ENCODE measurements at places on chromosomes 4 and X.

GRCh38 chr4:72084587-72085011 is 52.8 kb downstream of the NPFFR2 start:
- no peak for DNase-seq

DNA sequence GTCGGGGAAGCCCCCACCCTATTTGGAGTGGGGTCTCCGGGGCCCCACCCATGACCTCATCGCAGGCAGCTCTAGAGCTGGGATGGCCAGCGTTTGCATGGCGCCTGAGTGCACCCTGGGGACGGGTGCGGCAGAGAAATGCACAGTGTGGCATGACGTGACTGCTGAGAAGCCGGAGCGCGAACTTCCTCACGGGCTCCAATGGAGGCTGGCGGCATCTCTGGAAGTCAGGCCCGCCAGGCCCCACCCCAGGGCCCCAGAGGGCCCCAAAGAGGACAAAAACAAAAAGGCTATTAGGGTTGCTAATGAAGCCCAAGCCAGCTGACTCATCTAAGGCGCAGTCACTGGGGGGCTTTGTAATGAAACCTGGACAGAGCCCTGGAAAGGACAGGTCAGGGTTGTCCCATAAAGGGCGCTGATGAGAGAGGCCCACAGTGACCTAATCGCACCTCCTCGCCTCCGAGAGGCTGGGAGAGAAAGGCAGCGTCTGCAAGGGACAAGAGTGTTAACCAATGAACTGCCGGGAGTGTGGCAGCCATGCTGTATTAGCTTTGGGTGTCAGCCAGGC is 86.0 kb upstream of the C1QTNF7 start:
- no peak for DNase-seq

- no peak for DNase-seq
Observed at GRCh38 chr4:63296773-63297172, 1112.5 kb downstream of the TECRL start.

DNA sequence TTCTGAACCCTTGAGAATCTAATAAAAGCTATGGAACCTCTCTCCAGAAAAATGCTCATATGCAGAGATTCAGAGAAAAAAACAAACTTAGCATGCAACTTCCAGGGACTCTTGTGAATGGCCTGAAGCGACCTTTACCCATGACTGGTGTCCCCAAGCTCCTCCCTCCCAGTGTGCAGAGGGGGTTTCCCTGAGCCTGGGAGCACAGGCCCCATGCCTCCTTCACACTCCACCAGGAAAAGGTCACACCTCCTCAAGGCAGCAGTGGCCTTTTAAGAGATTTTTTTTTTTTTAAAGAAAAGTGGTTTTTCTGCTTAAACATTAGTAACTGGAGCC is 13.3 kb upstream of the UBA6 start:
- no peak for DNase-seq

DNA sequence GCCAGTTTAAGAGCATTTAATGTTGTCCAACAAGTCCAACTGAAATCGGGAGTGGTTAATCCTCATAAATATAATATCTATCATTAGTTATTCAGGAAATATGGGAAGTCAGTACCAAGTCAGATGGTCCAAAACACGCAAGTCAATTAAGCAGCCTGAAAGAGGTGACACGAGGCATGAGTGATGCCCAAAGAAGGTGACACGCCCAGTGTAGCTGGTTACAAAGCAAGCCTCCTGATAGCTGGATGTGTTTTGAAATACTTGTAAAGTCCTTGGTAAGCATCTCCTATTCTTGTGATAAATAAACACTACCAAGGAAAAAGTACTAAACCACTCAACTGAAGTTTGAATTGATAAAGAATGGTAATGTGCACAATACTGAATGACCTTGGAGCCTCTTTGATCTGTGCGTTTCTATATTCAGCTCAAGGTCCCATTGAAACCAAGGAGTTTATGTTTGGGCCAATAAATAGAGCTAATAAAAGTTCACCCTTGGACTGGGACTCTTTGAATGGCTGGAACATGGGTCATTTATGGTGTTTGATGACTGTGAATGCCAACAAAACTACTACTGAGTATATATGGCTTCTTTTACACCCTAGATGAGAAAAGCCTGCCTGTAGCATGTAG is 93.2 kb upstream of the KLF3 start:
- no peak for DNase-seq

GRCh38 chrX:78064152-78064551 is 39.9 kb upstream of the PGK1 start:
- DNase-seq = no peak

DNA sequence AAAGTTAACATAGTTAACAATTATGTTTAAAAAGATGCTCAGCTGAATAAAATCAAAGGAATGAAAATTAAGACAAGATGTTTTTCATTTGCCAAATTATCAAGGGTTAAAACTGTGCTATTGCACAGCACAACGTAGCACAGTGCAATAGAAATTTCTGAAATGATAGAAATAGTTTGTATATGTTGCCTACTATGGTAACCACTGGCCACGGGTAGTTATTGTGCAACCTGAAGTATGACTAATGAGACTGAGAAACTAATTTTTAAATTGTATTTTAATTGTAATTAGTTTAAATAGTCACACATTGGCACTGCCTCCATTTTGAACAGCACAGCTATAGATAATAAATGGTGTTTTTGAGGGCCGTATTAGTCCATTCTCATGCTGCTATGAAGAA is 343.1 kb upstream of the FAM241A start:
- DNase-seq = no peak

DNA sequence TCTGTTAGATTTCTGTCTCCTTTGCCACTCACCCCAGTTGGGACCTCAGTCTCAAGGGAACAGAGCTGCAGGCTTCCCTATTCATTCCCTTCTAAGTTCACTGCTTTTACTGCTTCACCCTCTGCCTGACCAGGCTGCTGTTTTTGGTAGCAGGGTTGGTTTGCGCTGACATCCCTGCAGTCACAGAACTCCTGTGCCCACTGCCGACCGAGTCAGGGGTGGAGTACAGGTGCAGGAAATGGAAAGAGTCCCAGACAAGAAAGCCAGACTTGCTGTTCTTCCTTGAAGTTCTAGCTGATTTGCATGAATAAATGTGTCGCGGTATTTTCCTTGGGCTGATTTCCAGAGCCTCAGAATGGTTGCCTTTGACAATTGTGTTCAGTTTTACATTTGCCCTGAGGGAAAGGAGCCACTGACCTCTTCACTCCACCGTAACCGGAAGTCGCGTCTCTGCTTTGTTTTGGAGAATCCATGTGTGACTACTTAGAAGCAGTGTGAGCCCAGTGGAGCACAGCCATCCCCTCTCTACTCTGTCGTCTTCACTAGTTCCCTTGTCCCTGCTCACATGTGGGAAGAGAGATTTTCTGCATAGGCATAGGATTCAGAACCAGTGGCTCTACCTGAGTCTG is 84.8 kb downstream of the TNIP2 start:
- DNase-seq = no peak

DNA sequence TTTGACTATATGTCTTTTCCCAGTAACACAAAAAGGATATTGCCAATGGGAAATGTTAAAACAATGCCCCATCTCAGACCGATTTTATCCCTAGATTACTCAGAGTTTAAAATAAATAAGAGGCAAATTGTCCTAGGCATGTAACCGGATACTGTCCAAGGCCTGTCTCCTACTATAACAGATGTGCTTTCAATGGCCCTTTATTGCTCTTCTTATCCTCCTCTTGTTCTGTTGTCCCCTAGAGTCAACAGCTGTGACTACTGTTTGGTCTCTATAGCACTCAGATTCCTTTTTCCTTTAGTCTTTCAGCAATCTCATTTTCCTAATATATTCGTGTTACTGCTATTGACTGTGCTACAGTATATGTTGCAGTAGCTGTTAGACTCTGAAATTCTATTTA is 66.8 kb upstream of the PLS3 start:
- no peak for DNase-seq

GRCh38 chr4:20624793-20625374 is 75.4 kb upstream of the PACRGL start:
- no peak for DNase-seq

DNA sequence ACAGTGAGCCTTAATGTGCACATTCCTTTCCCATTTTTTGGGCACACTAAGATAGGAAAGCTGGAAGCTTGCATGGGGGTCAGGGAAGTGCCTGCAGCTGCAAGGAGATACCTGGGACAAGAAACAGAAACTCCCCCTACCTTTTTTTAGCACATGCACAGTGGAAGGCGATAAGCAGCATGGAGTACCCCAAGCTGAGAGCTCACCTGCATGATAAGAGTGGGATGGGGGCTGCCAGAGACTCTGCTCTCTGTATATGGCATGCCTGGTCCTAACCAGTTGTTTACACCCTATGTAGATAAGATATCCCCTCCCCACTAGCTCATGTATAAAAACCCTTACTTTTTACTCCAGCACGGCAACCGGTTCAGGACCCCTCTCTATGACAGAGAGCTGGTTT is 135.9 kb downstream of the TENT5D start:
- DNase-seq = no peak

DNA sequence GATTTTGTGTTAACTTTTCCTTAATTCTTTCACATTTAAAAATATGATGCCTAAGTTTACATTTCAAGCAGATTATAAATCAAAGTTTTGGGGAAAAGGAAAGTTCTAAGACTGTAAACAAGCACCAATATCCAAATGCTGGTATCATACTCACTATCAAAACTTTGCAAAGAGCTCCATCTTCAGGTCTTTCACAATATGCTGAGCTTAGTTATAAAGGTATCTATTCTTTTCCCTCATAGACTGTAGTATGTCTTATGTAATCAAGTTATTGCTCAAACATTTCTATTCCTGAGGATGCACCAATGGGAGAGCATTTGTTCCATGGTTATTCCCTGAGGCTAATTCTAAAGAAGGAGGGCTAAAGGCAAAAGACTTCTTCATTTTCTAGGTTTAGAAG is 207.9 kb upstream of the FAM241A start:
- DNase-seq = no peak

- DNase-seq = no peak
Observed at GRCh38 chr4:5458676-5459075, 249.7 kb downstream of the EVC2 start.

DNA sequence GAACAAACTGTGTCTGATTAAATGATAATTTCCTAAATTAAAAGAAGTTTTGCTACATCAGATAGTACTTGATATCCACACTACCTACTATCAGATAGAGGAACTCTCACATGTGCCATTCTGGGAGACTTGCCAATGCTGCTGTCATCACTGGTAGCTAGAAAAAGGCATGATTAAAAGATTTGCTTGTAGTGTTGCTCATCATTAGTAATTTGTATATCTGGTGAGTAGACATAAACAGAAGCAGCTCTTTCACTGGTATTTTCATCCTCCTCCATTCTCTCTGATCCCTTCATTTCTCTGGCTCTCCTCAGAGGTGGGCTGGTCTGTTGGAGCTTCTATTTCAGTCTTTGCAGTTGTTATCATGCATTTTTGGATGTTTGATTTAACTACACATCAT is 56.0 kb downstream of the SPRY1 start:
- DNase-seq = no peak

- no peak for DNase-seq
Observed at GRCh38 chrX:43552703-43553102, 103.4 kb upstream of the MAOA start.

GRCh38 chrX:115902995-115903394 is 267.5 kb upstream of the AGTR2 start:
- no peak for DNase-seq

DNA sequence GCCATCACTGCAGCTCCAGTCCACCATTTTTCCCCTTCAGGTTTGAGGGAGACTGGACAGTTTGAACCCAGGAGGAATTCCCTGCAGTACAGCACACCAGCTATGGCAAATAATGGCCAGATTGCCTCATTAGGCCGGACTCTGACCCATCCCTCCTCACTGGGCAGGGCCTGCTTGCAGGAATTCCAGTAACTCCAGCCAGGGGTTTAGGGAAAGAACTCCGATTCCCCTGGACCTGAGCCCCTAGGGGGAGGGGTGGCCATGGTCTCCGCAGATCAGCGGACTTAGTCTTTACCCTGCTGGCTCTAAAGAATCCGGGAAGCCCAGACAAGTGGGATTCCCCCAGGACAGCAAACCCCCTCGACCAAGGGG is 342.8 kb downstream of the DMD start:
- no peak for DNase-seq

DNA sequence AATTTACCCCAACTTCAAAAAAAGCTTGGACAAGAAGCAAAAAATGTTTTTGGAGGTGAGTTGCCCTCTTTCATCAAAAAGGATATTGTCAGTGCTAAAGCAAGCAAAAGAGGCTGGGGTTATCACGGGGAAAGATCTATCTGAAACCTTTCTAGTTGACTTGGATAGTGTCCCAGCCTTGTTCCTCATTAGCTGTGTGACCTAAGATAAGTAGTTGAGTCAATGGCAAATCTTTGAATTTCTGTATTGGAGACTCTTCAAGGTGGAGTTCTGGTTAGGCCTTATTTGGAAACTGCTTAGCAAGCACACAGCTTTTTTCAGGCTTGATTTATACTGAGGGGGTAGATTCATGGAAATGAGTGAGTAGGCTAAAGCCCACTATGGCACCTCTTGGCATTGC is 271.6 kb downstream of the GRIA3 start:
- DNase-seq = no peak

DNA sequence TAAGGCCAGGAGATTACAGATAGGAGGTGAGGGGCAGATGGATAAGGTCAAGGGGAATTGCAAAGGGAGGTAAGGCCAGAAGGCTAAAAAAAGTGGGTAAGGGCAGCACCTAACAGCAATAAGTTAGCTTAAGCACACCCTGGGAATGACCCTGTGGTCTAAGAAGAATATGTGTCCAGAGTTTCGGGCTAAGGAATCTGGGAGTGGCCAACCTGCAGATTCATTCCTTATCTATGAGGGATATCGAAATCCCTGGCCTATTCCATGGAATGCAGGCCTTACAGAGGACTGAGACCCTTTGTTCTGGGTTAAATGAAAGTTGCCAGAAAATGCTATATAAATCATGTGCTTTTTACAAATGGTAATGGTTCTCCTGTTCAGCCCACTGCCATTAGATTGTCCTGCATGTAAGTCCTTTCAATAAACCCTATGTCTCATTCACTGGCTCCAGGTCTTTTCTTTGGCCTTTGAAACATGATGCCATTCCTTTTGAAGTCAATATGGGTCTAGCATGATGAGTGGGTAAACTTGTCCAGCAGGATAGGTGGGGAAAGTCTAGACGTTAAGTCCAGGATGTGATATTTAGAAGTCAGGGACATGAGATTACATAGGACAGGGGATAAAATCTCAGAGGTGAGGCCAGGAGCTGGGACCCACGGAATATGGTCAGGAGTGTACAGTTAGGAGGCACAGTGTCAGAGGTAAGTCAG is 226.2 kb downstream of the TACR3 start:
- no peak for DNase-seq

DNA sequence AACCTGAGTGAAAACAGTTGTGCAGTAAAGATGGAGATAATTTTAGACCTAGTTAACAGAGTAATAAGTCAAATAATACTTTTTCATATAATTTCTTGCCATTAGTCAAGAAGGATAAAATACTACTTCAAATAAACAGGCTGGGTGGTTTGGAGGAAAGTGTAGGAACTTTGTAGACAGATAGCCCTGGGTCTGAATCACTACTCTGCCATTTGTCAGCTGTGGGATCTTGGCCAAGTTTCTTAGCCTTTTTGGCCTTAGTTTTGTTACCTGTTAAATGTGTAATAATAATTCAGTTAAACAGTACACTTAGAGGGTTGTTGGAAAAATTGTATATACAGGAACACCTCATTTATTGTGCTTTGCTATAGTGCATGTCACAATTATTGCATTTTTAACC is 163.7 kb downstream of the NPNT start:
- DNase-seq = no peak

GRCh38 chrX:49956313-49956712 is 33.9 kb downstream of the CLCN5 start:
- DNase-seq = no peak

- no peak for DNase-seq
Observed at GRCh38 chrX:94361241-94361640, 687.2 kb downstream of the FAM133A start.

Data from activated B cell treated with CpG ODN at 0.5 μM for 24 hours (primary cell).